ENCODE measurements at places on chromosomes 7 and 10.

GRCh38 chr10:130764651-130765050, 546.9 kb downstream of the TCERG1L start:
- DNase-seq, result no peak

DNA sequence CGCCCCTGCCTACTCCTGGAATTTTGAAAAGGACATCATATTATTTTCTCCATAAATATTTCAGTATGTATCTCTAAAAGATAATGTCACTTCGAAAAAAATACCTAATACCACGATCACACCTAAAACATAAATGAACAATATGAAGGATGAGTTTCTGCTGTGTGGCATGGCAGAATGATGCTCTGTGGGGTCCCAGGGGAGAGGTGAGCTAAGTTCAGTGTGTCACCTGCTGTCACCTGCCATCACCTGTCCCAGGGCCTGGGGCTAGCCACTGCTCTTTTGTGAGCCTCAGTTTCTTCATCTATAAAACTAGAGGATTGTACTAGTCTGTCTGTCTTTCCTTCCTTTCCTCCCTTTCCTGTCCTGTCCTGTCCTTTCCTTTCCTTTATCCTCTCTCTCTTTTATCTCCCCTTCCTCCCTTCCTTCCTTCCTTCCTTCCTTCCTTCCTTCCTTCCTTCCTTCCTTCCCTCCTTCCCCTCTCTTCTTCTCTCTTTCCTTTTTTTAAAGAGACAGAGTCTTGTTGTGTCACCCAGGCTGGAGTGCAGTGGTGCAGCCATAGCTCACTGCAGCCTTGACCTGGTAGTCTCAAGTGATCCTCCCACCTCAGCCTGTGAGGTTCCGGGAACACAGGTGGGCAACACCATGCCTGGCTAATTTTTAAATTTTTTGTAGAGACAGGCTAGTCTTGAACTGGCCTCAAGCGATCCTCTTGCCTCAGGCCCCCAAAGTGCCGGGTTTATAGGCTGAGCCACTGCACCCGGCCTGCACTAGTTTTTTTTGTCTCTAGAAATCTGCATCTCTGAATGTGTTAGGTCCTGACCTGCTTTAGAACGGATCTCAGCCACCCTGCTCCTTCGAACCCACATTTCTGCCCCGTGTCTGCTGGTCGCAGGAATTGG, 43.1 kb downstream of the CUX1 start:
- no peak for DNase-seq

DNA sequence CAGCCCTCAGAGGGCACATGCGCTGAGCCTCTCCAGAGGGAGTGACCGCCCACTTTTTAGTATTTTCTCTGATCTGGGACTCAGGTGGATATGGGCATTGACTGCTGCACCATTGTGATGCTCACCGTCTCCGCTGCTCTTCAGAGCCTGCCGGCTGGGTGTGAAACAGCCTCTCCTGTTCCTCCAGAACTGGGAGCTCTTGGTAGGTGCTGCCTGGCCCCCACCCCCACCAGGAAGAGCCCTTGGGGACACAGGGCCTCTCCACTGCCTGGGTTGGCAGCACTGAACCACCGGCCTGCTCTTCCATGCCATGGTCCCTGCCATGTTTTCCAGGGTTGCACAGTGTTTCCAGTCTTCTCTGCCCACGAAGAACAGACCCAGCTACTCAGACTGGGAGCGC, 36.3 kb downstream of the ARHGAP22 start:
- no peak for DNase-seq

DNA sequence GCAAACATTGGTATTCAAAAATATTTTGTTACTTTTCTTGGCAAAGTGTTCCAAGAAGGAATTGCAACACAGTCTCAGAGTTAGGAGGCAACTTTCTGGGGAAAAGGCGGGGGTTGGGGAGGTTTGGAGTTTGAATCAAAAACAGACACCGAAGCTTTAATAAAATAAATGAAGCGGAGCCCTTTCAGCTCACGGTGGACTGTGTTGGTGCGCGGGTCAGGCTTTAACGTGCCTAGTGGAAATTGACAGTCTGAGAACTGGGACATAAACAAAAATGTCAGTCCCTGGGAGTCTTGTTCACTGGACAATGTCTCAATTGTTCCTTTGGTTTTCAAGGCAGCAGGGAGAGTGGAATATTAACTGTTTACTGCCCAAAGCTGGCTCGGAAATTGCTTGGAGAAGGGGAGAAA, 109.3 kb downstream of the TCF7L2 start:
- no peak for DNase-seq

- no peak for DNase-seq
Observed at GRCh38 chr7:102432442-102433218, 745 bp upstream of the ORAI2 start.

- DNase-seq, result no peak
Observed at GRCh38 chr7:157547611-157548010, 210.8 kb downstream of the DNAJB6 start.

DNA sequence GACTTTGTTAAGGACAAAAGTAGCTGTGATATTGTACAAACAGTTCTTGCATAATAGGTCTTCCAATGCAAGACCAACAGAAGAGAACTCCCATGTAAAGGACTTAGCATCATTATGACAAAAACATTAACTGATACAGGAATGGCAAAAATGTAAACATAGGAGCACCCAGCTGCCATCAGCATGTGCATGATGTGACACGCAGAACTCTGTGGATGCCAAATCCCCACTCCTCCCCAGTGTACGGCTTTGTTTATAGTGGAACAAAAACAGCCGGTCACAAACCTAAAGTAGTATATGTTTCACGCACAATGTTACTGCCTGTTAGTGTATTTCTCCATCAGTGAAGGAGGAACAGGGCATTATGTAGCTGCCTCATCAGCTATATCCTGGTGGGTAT, 316.0 kb upstream of the AOAH start:
- no peak for DNase-seq

GRCh38 chr10:86878983-86879713, 78.3 kb downstream of the MMRN2 start:
- no peak for DNase-seq

GRCh38 chr10:99360934-99361333, 31.8 kb downstream of the CNNM1 start:
- no peak for DNase-seq

- no peak for DNase-seq
Observed at GRCh38 chr10:48236199-48236621, 38.3 kb downstream of the FRMPD2 start.

GRCh38 chr7:5525271-5526099, 101.9 kb upstream of the TNRC18 start:
- DNase-seq, result no peak

- no peak for DNase-seq
Observed at GRCh38 chr7:91266067-91266688, 1.9 kb downstream of the FZD1 start.

DNA sequence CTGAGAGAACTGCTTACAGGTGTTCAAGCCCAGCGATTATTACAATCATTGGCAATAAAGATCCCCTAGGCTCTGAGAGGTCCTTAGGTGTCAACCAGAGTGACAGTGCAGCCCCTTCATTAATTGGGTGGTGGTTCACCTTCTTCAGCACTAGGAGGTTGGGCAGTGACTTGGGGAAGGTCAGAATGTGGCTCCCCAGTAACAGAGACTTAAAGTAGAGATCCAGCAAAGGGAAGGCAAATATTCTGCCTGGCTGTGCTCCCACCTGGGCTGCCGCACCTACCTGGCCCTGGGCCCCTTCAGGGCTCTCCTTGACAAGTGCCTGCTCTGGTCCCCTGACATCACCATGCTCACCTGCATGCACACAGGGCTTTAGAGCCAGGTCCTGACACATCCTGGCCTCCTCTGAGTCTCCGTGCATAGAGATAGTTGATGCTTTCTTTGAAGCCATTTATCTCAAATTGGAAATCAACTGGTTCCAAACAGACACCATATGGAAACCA, 1.9 kb downstream of the CLRN3 start:
- DNase-seq, result no peak

DNA sequence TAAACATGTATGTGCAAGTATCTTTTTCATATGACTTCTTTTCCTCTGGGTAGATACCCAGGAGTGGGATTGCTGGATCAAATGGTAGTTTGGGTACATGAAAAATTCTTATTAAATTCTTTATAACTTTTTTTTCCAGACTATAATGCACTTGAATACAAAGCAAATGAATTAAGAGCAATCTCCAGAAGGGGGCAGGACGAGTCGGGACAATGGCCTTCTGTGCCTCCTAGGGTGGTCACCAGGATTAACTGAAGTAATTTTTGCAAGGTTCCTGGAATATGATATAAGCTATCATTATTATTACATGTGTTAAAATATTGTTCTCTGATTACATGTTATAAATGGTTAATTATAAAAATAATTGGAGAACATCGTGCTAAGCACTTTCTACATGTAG, 127.2 kb downstream of the PPP1R17 start:
- DNase-seq, result no peak

DNA sequence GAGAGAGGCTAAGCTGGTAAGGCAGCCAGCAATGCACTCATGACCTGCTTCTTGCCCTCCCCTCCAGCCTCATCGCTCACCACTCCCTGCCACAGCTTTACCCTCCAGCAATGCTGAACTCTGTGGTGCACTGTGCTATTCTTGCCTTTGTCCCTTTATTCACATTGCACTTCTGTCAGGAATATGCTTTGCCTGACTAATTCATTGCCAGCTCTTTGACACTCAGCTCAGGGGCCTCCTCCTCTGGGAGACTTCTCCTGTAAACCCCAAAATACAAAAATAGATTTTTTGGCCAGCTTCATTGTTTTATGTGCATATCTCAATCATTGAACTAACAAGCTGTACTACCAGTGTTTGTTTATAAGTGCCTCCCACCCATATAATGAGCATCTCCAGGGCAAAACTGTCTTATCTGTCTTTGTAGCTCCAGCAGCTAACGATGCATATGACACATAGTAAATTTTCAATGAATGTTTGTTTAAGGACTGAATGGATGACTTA, 8.2 kb downstream of the CNNM1 start:
- DNase-seq, result no peak

GRCh38 chr10:91208642-91209041, 11.8 kb upstream of the PCGF5 start:
- no peak for DNase-seq

- DNase-seq, result no peak
Observed at GRCh38 chr7:117472335-117472734, 7.5 kb upstream of the CFTR start.

- DNase-seq, result no peak
Observed at GRCh38 chr10:48981310-48981907, 41.8 kb upstream of the LRRC18 start.

GRCh38 chr7:1536743-1537534, 6.4 kb downstream of the MAFK start:
- no peak for DNase-seq

DNA sequence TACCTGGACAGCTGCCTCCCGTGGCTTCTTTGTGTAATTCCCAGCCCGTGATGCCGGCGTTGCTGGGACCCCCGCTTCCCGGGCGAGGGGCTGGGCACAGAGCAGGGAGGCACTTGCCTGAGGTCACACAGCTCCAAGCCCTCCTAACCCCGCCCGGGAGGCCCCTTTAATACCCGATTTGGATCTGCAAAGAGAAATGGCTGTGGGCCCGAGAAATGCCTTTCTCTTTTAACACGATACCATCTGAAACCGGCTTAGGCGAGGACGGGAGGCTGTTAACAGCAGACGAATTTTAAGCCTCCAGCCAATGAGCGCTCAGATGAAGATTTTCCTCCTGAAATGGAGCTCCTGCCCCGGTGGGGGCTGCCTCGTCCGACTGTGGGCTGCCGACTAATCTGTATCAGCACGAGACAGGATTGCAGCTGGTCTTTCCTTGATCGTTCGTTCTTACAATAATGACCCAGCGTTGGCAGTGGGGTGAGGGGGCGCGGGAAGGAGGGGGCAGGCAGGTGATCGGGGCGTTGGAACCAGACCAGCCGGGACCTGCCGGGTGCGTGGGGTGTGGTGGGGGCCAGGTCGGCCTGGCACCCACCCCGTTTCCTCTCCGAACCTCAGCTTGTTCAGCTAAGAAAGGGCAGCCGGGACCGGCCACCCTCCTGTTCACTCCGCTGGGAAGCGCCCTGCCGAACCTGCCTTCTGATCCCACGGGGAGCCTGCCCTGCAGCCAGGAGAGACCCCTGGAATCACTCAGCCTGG, 36.2 kb upstream of the FOXL3 start:
- no peak for DNase-seq

DNA sequence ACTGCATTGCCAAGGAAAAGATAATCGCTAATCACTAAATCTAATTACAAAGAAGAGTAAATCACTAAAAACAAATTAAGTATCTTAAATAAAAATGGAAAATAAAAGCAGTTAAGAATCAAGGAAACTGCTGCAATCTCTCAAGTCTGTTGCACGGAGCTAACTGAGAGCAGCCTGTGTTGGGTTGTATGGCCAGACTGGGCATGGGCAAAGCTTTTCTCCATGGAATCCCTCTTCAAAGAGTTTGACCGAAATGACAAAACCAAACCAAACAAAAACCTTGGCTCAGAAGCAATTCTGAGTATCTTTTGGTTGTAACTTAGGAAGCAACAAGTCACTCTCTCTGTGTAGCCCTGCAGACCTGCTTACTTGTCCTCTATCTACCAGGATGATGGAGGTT, 78.8 kb downstream of the CELF2 start:
- no peak for DNase-seq

DNA sequence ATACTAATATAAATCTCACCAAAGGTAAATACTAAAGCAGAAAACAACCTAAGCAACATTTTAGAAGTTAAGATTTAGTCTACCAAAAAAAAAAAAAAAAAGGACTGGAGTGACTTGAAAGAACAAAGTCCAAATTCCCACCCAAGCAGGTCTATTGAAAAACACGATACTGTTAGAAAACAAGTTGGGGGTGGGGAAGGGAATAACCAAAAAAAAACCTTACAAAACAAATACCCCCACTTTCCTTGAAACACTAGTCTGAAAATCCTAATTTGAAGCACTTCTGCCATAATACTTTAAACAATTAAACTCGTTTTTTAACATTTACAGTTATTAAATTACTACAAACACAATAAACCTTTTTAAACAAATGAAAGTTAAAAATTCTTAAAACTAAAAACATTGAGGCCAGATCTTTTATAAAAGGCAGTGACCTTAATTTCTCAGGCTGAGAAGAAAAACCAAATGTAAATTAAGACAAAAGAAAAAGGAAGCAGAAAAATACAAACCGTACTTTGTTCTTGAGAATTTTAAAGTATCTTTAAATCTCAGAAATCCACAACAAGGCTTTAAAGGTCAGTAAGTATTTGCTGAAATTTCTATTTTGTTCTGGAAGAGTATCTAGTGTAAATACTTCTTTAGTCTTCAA, 135.1 kb downstream of the NRBF2 start:
- DNase-seq, result no peak

DNA sequence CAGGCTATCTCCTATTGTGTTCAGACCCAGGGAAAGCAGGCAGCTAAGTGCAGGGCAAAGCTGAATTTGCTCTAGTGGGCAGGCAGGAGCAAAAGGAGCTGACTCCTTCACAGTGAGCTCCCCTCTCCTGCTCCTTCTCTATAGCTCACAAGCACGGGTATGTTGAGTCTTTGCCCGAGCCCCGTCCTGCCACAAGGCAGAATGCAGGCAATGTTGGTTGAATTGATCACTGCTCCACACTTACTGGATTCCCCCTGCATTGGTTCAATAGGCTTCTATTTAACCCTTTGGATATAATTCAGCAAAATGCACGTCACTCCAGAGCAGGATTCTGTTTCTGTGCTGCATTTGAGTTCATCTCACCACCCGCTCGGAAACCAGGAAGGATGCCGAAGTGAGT, 16.2 kb upstream of the C10orf90 start:
- no peak for DNase-seq

GRCh38 chr7:75875113-75876080, 3.4 kb upstream of the RHBDD2 start:
- no peak for DNase-seq

- no peak for DNase-seq
Observed at GRCh38 chr10:132806561-132807003, 20.6 kb upstream of the NKX6-2 start.

GRCh38 chr7:147903536-147904218, 686.9 kb upstream of the C7orf33 start:
- DNase-seq, result no peak

GRCh38 chr10:116741391-116742351, 695 bp downstream of the HSPA12A start:
- DNase-seq, result no peak

Measured in activated T-helper 1 cell treated with anti-CD3 and anti-CD28 coated beads, Interleukin-2, amount 50 U/mL, for 16 hours (primary cell).